ENCODE measurements at places on chromosomes 5 and 9. TPM values are rescaled to one million over a fixed set of nuclear protein-coding genes. Genes with fewer than 3 reads are reported as not detected.

DNA sequence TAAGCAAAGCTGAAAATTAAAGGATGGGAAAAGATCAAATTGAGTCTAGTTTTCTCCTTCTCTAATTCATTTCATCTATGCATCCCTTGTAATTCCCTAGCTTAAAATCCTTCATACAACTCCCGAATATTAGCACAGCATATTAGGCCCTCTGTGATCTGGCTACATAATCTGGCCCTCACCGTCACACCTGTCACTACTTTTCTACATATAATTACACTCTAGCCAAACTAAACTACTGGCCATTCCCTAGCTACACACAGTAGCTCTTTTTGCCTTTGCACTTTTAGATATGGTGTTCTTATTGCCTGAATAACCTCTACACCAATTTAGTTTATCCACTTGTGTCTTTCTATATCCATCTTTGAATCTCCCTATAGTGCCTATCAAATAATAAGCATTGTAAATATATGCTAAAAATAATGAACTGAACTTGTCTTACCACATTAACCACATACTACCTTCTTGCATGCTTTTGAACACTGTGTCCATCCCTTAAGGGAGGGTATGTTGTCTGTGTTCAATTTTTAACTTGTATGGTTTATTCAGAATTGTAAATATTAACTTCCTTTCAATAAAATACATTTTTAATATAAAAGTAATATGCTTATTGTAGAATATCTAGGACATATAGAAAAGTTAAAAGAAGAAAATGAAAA lies 15.9 kb downstream of the RANBP6 start:
- DNase-seq = no peak

DNA sequence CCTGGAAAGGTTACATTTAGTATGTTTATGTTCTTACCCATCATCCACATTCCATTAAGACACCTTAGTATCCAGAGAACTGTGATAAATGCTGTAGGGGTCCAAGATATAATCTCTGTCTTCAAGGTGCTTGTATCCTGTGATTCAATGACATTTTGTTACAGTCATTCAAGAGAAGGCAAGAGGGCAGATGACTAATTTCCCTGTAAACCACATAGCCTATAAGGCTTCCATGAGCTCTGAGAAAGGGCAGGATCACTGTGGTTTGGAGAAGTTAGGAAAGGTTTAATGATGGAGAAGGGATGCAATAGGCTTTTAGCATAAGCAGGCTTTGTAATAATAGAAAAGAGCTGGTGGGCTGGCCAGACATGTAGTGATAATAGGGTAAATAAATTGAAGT lies 40.0 kb downstream of the PAPPA start:
- DNase-seq = no peak

GRCh38 chr9:133113949-133114885 lies 6.8 kb downstream of the RALGDS start:
- DNase-seq = no peak

DNA sequence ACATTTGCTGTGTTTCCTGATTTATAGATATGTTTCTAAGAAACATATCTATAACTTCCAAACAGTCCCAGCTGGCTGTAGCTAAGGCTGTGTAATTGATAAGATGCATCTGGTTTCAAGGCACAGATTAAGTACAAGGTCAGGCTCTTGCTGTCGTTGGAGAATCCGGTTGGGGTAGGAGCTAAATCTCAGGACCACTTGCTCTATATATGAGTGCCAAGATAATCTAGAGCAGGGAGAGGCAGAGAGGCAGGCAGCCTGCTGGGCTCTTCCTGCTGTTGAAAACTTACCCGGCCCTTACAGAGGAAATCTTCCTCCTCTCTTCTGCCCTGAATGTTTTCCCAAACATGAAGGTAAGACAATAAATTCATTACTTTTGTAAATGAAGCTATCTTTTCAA lies at the start of gene C7:
TSS of gene C7 (plus strand) at position 234 of the 400 bp plus-strand sequence. CDS start at position 348, 114 bp downstream.
- DNase-seq = no peak

Gene ECSCR
- total RNA-seq = 1.7 TPM

- DNase-seq = no peak
Observed at GRCh38 chr5:3351581-3352442, 243.8 kb upstream of the IRX1 start.

- peak; percentile 75 for DNase-seq
Observed at GRCh38 chr9:6068983-6069382, 53.6 kb upstream of the RANBP6 start.

DNA sequence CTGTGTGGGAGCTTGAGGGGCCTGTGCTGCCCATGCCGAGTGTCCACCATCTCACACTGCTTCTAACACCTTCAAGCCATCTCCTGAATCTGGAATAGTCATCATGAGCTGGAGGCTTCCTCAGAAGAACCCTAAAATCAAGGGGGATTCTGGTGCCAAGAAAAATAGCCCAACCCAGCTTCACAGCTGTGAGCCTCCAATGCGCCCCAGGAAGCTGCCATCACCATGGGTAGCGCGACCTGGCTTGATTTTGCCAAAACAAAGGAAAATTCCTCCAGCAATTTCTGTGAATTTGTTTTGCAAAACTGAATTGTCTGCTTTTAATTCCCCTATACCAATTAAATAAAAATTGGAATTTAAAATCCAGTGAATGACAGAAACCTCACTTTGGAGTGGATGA lies 6.2 kb upstream of the TIFAB start:
- DNase-seq = no peak

- no peak for DNase-seq
Observed at GRCh38 chr5:19886123-19886917, 101.7 kb downstream of the CDH18 start.

DNA sequence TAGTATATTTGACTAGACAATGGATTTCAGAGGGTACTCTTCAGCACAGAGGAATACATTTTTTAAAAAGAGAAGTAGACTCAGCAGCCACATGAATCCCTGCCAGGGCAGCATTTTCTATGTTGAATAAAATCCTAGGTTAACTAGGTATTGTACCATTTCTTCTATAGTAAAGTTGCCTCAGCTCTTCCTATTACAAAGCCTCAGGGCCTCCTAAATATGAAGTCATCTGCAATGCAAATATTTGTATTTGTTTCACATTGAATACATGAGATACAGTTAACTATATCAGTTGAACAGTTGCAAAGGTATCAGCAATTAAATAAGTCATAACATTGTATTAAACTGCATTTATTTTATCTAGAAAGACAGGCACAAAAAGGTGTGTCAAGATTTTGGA lies 59.5 kb downstream of the NUDT12 start:
- DNase-seq = no peak

DNA sequence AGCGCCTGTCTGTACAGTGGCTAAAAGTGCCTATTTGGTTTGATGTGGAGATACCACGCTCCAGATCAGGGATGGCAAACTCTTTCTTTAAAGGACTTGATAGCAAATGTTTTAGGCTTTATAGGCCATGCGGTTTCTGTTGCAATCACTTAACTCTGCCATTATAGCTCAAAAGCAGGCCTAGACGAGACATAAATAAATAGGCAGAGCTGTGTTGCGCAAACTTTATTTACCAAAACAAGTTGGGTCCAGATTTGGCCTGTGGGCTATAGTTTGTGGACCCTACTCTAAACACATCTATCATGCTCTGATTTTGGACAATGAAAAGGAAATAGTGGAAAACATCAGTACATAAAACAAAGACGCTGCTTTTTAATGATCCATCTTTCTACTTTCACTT lies 79.2 kb downstream of the PTCH1 start:
- no peak for DNase-seq

Gene PAEP
- not detected for total RNA-seq

Gene LMAN2
- total RNA-seq = 105 TPM

Gene C5orf24
- total RNA-seq = 43.9 TPM

GRCh38 chr9:2872250-2872930 lies 28.5 kb upstream of the PUM3 start:
- DNase-seq = peak; percentile 62

DNA sequence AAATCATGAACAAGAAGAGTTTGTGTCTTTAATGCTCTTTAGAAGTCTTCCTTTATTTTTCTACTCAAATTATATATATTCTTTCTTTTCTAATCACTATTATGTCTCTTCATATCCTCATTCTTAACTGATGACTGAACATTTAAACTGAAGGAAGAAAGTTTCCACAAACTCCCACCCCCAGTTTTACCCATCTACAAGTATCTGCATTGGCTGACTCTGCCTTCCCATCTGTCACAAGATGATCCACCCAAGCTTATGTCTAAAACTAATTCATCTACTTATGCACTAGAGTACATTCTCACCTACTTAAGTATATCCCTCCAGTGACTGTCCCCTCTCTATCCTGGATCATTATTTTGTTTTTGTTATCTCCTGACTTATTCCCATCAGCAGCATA lies 344.5 kb downstream of the PRR16 start:
- DNase-seq = no peak

Gene KCNMB1
- total RNA-seq = not detected

Gene ARID3C
- 0.14 TPM for total RNA-seq

DNA sequence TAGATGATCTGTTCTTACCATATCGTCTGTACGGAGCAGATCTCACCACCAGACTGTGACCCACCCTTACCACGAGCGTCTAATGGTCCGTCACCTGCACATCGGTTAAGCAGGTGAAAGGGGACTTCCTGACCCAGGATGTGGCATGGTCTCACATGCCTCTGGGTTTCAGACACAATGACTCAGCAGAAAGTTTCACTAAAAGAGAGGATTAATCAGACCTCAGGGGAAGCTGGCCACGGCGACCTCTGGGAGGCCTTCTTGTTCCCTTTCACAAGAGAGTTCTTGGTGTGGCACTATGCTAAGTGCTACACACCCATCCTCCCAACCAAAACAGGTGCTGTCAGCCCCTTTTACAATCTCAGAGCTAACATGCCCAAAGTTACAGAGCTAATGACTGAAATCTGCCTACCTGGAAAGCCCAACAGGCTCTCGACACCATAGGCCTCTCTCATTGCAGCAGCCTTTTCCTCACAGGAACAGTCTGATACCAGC lies 41.6 kb downstream of the ADAMTS12 start:
- DNase-seq = peak; percentile 75

Gene SPINK6
- not detected for total RNA-seq

- no peak for DNase-seq
Observed at GRCh38 chr5:435961-436640, 6.9 kb upstream of the EXOC3 start.

Gene NPR3
- total RNA-seq = not detected

DNA sequence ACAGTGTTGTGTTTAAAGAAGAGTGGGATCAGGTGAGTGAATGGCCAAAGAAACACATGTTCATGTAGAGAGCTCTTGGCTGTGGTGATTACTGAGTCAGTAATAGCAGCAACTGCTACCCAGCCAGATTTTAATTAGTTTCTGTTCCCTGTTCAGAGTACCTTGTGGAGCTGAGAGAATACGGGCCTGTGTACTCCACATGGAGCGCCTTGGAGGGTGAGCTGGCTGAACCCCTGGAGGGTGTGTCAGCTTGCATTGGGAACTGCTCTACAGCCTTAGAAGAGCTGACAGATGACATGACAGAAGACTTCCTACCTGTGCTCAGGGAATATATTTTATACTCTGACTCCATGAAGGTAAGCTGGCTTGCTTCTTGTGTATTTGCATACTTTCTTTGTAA lies 52.3 kb downstream of the SLC46A2 start:
- no peak for DNase-seq

Gene SLC6A19
- total RNA-seq = not detected

- DNase-seq = no peak
Observed at GRCh38 chr9:90201766-90202165, 440.9 kb downstream of the DIRAS2 start.

DNA sequence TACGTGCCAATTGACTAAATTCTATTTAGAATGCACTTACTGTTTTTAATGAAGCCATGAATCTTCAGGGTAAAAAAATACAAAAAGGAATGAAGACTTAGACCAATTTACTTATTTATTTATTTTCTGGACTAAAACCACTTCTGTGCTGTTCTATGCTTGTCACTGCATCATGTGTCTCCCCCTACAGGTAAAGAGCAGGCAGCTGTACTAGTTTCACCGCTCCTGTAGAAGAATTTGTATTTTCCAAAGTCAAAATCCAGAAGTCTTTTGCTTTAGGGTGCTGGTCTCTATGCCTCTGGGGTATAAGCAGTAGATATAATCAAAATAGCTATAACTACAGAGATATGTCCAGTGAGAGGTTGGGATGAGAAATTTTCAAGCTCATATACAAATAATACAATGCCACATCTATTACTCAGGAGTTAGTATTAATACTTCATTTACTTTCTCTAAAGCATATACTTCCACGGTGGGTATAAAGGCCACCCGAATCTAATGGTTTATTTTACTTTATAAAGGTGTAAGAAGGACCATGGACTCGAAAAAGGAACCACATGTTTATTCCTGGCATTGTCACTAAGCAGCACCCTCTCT lies 591.5 kb downstream of the RAB3C start:
- peak; percentile 81 for DNase-seq

DNA sequence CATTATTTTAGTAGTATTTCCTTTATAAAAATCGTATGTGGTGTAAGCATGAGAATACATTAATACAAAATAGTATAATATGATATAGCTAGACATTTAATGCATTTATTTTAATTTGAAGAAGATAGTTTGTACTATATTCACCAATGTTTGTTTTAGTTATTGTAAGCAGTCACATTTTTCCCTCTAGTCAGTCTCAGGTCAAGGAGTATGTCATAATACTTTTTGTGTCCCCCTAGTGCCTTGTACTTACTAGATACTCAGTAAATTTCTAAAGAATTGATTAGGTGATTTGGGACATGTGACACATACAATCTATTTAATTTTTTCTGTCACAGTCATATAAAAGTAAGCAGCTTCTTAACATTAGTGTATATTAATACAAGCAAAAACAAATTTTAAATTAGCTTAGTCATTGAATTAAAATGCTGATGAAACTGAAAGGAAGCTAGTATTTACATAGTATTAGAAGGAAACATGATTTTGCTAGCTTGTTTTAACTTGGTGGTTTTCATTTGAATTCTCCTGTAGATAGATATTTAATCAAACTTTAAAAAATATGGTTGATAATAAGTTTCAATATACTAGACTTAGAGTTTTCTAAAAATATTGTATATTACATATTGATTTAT lies 242.2 kb downstream of the FER start:
- DNase-seq = no peak

GRCh38 chr5:160421625-160422258 lies at the start of gene PTTG1:
PTTG1 (plus strand) TSS chr5:160421855; CDS start chr5:160422313, 458 bp downstream.
- DNase-seq = peak; percentile 98

DNA sequence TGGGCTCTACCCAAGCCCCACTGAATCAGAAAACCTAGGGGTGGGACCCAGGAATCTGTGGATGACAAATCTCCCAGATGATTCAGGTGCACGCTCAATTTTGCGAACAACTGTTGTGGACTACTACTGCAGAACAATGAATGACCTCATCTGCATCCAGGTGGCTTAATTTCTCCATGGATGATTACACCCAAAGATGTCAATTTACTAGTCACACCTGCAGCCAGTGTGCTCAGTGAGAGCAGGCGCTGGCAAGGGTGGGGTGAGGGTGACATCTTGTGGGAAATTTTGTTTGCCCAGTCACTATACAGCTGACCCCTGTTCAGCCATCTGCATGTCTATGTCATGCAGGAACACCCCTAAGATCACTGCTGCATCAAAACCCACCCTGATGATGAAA lies 118.2 kb downstream of the ENTREP1 start:
- DNase-seq = no peak

Gene RFESD
- total RNA-seq = 4.2 TPM

Gene PCDHGA11
- 0.31 TPM for total RNA-seq

Gene LCP2
- 283 TPM for total RNA-seq

Gene FOXD4L4
- total RNA-seq = not detected

- peak; percentile 55 for DNase-seq
Observed at GRCh38 chr5:164119806-164120447, 614.5 kb downstream of the MAT2B start.
